Skeletal muscle cell (primary cell): ENCODE measurements at places on chromosomes 12 and 14.

- no peak for DNase-seq
These were observed 128.8 kb downstream of the LMNTD1 start for GRCh38 chr12:25424211-25424731.

GRCh38 chr12:26614011-26614616, 218.9 kb downstream of the ITPR2 start:
- no peak for DNase-seq

GRCh38 chr12:52884526-52885293, 20.2 kb downstream of the KRT8 start:
- DNase-seq = no peak

DNA sequence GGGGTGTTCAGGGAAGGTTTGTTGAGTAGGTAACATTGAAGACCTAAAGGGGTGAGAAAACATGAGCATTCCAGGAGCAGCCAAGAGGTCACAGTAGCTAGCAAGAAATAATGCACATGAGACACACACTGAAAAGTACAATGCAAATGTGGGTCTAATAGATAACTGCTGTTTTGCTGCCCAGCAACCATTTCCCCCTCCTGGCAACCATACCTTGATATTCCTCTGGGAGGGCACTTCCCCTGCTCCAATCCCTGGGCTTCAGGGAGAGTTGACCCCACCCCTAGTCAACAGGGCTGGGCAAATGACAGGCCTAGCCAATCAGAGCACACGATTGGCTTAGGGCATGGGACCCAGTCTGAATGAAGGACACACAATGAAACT, 8.5 kb upstream of the ACTN1 start:
- no peak for DNase-seq

GRCh38 chr14:97757491-97757890, 960.3 kb downstream of the VRK1 start:
- no peak for DNase-seq

DNA sequence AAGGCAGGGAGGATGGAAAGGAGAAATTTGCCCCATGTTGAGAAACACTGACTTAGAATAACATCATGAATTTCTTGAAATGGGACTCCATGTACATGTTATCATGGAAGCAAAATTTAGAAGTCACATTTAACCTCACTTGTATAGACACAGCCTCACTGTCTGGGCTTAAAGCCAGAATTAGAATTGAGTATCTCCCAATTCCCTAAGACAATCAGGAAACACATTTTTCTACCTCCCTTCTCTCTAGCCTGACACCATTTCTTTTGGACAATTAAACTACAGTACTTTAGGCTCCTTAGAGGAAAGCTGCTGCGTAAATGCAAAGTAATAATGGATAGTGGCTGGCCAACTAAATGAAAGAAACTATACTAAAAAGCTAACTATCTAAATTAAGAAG, 795.5 kb downstream of the C12orf50 start:
- DNase-seq = peak; percentile 67

DNA sequence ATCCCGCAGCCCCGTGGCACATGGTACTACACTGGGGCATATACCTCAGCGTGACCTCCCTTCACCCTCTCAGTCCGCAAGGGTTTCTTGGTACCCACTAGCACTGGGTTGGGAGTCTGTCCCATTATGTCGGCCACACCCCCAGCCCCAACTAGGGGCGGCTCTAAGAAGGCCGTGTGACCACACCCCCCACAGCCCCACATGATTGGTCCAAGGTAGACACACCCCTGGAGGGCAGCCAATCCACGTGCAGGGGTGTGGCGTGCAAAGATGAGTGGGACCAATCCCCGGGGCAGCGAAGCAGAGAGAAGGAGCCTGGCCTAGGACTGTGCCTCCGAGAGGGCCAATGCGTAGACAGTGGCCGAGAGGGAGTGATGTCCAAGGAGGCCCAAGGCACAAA, 34.6 kb upstream of the BEGAIN start:
- DNase-seq = no peak

DNA sequence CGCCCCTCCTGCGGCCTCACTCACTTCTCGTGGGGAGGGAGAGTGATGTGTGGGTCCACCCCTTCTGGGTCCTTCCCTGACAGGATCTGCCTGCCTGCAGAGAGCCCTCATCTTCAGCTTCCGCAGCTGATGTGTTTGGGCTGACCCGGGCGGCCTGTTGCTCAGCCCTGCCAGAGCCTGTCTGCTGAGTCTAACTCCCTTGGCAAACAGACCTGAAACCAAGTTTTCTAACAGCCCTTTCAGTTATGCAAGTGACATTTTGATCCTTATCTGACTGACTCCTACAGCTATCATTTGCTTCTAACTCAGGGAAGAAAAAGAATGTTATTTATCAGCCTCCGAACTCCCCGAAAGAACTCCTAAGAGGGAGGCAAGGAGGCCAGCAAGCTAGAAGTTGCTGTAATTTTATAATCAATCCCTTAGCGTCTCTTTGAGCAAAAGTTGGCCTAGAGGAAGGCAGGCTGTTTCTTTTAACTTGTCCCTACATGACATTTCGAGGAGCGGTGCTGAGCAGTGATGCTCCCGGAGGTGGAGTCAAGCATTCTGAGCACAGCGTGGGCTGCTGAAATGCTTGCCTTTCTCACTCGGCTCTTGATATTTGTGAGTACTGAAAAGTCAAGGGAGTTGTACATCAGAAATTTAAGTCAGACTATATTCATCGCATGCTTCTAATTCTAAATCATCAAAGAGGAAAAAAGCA, 31.5 kb upstream of the CACNA2D4 start:
- DNase-seq = no peak

DNA sequence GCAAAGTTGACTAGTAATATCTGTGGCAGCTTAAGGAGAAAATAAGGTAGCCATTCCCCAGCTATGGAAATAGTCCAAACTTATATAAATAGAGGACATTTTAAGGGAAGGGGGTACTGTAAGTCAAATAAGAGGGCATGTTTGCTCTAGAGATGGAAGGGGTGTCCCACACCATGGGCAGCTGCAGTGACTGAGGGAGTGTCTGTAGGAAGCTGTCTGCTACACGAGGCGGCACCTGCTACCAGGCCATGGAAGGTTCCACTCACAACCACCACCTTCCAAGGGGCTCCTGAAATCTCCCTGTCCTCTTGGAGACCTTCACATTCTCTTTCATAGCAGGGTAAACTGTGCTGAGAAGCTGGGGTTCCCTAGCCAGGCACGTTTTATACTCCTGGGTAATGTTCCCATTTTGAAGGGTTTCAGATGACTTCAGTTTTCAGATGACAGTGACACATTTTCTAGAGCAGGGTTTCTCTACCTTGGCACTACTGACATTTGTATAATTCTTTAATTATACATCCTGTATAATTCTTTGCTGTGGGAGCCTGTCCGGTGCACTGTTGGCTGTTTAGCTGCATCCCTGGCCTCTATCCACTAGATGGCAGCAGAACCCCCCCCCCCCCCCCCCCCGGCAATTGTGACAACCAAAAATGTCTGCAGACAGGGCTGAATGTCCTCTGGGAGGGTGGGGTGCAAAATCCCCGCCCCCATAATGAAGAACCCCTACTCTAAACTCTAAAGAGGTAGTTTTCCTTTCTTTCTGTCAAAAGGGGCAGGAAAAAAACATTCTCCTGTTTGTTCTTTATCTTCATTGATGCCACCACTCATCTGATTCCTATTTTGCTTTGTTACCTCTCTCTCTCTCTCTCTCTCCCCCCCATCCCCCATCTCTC, 11.6 kb upstream of the SMCO2 start:
- no peak for DNase-seq

- no peak for DNase-seq
These were observed 33.2 kb downstream of the CPNE8 start for GRCh38 chr12:38872156-38872555.

DNA sequence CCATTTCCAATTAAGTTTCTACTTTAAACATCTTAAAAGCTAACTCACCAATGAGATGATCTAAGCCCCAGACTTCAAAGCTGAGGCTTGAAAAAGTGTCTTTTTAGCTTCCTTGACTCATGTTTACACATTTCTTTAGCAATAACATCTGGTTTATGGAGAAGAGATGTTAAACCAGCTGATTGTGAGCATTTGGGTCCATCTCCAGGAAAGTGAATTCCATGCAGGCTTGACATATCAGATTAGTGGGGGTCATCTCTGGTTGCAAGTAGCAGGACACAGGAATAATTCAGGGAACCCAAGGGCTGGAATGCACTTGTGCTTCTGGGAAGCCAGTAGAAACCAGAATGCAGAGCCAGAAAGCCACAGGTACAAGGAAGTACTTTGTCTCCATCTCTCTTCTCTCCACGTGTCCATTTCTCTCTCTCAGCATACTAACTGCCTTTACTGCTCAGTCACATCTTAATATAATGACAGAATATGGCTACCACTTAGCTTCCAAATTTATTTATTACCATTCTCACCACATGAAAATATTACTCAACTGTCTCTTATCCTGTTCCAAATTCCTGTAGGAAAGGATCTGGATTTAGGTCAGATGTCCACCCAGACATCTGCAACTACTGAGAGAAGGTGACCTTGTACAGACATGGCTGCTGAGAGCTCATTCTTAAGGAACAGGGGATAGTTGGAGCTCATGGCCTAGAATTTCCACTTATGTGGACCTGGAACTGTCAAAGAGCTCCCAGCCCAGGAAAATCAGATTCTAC, 104.4 kb downstream of the SCN8A start:
- DNase-seq = no peak

- DNase-seq = no peak
These were observed 2.1 kb upstream of the DNAJC22 start for GRCh38 chr12:49344486-49345050.

- peak; percentile 71 for DNase-seq
These were observed 113.3 kb downstream of the FOXN3 start for GRCh38 chr14:89303456-89304435.

GRCh38 chr14:71526388-71526787, 405.8 kb upstream of the RGS6 start:
- DNase-seq = no peak

GRCh38 chr12:104280717-104281458, 22.7 kb upstream of the EID3 start:
- peak; percentile 71 for DNase-seq

DNA sequence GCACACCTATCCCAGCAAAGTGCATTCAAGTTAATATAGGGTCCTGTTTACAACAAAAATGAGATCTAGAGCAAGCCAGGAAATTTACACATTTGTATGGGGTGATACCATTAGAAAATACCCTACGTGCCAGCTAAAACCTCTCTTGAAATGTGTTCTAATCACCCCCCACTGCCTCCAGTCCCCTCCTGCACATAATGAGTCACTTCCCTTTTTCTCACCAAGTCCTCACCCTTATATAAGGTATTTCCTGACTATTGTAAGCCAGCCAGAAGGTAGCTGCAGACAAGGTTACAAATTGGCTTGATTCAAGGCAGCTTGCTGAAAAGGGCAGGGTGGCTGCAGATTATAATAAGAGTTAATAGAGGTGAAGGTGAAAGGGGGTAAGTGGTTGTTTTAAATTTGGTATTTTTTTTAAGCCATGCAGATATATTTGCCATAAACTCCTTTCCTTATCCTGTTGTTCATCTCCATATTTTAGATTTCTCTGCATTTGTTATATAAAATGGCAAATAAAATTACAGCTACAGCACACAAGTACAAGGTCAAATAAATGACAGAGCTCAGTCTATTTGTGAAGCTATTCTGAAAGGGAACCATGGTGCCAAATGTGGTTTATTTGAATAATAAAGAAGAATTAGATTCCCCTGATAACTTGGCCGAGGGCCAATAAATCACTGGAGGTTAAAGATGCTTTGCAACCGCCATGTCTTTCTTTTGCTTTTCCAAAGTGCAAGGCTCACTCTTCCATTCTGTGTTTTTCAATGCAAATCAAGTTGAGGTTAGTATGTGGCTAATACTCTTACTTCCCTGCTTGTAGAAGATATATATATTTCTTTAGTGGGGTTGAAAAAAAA, 385.9 kb downstream of the EGLN3 start:
- DNase-seq = peak; percentile 54

GRCh38 chr12:131832321-131833231, 4.4 kb downstream of the MMP17 start:
- no peak for DNase-seq

DNA sequence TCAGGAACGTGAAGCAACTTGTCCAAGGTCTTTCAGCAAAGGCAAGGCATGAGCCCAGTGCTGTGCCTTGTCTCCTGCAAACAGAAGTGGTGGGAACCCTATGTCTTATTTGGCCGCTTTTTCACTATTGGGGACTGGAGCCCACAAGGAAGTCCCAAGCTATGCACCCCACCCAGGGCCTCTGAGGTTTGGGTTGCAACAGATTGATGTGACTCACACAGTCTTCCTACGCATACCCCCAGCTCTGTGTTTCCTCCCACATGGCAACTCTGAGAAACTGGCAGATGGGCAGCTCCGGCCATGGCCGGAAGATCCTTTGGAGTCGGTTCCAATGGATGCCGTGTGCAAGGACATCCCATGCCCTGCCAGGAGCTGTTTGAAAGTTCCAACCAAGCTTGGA, 28.3 kb upstream of the CMKLR1 start:
- peak; percentile 20 for DNase-seq

GRCh38 chr12:103814436-103814835, 26.6 kb downstream of the NT5DC3 start:
- DNase-seq = no peak

- peak; percentile 58 for DNase-seq
These were observed 57.2 kb downstream of the ATF7 start for GRCh38 chr12:53568809-53569557.

- no peak for DNase-seq
These were observed 17.7 kb downstream of the POU6F1 start for GRCh38 chr12:51200156-51200555.

DNA sequence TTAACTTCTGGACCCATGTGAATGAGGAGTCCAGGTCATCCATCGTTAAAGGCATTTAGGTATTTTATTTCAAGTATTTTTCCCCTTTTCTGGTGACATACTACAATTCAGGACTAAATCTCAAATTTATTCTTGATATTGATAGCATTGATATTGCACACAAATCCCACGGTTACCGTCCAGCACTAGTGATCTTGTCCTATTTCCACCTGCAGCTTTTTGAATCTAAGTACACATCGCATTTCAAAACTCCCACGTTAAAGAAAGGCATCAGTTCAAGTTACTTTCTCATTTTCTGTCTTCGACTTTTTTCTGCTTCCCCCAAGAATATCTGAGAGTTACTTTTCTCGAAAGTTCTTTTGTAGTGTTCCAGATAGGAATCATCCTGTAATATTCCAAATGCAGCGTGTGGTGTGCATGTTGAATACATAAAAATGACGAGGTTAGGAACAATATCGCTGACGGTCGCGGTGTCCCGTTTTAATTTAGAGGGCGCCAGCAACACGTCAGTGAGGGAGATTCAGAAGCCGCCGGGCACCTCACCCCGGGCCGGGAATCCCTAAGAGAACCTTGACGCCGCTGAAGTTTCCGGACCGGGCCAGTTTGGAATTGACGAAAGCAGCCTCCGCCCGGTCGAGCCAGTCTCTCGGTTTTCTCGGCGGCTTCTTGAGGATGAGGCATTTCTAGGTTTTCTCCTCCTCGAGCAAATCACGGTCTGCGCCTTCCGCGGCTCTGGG, 569 bp upstream of the RGS6 start:
- no peak for DNase-seq

GRCh38 chr14:92489394-92490238, 24.0 kb upstream of the RIN3 start:
- DNase-seq = no peak

GRCh38 chr14:93304771-93305170, 28.1 kb downstream of the BTBD7 start:
- no peak for DNase-seq
